Immature natural killer cell (primary cell): ENCODE measurements at places on chromosomes 2 and 18.

- no peak for DNase-seq
These were observed 1495.2 kb upstream of the NXPH2 start for GRCh38 chr2:140275427-140275826.

GRCh38 chr18:5414546-5414945 is 119.0 kb upstream of the ZBTB14 start:
- DNase-seq, result no peak

DNA sequence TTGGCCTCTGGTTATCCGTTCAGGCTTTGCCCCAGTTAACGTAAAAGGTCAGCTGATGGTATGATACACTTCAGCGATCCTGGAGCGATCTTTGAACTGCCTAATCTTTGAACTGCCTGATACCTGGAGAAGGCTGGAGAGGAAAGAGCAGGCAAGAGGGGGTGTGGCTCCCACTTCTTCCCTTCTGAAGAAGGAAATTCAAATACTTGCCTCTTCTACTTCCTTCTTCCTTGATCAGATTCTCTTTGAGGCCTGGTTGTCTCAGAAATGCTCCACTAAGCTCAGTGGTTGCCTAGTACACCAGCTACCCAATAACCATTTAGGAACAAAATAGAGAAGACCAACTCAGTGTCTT is 619 bp downstream of the GALM start:
- no peak for DNase-seq

- no peak for DNase-seq
These were observed 178.8 kb downstream of the ACKR3 start for GRCh38 chr2:236748385-236748784.

DNA sequence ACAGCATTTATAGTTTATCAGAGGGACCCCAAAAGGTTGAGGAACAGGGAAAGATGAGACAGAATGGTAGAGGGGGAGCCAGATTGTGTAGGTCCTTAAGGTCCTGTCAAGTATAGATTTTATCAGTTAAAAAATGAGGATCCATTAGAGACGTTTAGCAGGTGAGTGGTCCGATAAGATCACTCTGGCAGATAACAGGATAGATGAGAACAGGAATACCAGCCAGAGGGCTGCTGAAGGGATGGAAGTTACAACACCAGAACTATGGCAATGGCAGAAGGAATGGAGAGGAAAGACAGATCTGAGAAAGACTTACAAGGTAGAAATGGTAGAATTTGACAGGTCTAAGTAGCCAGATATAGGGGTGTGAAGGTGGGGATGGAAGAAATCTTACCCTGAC is 141.7 kb downstream of the CDH20 start:
- no peak for DNase-seq

GRCh38 chr2:220167956-220168355 is 540.5 kb downstream of the SLC4A3 start:
- DNase-seq, result no peak

- no peak for DNase-seq
These were observed 5.4 kb upstream of the RNF181 start for GRCh38 chr2:85589982-85590791.
